ENCODE measurements at places on chromosomes 4 and X. TPM values are rescaled to one million over a fixed set of nuclear protein-coding genes. Genes with fewer than 3 reads are reported as not detected.

Gene PDCL2
- total RNA-seq = not detected

Gene SPATA18
- total RNA-seq = 9.4 TPM

Gene TRPC5OS
- not detected for total RNA-seq

Gene RNF212
- total RNA-seq = 1.6 TPM

Gene HSFX4
- total RNA-seq = not detected

Gene LRIT3
- total RNA-seq = not detected

Gene SLC34A2
- total RNA-seq = not detected

Gene PRDM8
- total RNA-seq = 29.1 TPM

Gene SLC4A4
- total RNA-seq = 0.58 TPM

Gene CT45A5
- not detected for total RNA-seq

Gene TLR10
- not detected for total RNA-seq

Gene USP26
- total RNA-seq = not detected

Gene PRRG3
- total RNA-seq = not detected

Gene PABPC5
- 1.2 TPM for total RNA-seq

Gene POF1B
- not detected for total RNA-seq

Gene PPARGC1A
- not detected for total RNA-seq

Gene MTNR1A
- not detected for total RNA-seq

Gene MAB21L2
- total RNA-seq = 0.58 TPM

Gene CENPC
- total RNA-seq = 6.2 TPM

Gene MAP9
- 6.6 TPM for total RNA-seq

Gene CCNQ
- 46.8 TPM for total RNA-seq

Gene PHOX2B
- not detected for total RNA-seq

Gene ARSH
- total RNA-seq = not detected

Gene CSAG3
- total RNA-seq = not detected
